Activated CD8-positive, alpha-beta memory T cell treated with anti-CD3 and anti-CD28 coated beads, Interleukin-2, amount 10 ng/mL, durations not matched to agents 7 days and 5 days (primary cell): ENCODE measurements at places on chromosomes 5 and 9.

- no peak for DNase-seq
These were observed 232.4 kb downstream of the ESM1 start for GRCh38 chr5:54753034-54753433.

DNA sequence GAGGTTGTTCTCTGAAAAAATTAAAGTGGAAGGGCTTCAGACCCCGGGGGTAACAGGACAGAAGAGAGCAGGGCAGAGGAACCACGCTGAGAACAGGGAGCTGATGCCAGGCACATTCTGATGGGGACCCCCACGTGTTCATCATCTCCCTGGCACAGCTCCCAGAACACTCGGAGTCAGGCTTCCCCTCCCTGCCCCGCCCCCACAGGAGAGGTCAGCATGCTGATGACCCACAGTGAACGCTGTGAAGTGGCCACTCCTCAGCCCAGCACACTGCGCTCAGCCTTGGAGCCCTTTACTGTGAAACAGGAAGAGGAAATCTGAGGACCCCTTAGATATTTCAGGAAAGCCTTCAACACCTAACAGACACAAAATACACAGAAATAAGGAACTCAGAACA, 16.4 kb downstream of the RETREG1 start:
- DNase-seq = no peak

GRCh38 chr5:74105126-74105780, 479.3 kb downstream of the ARHGEF28 start:
- no peak for DNase-seq

- no peak for DNase-seq
These were observed 37.4 kb upstream of the RUSC2 start for GRCh38 chr9:35452481-35452880.
